Left cardiac atrium (tissue), 4 donors: ENCODE measurements at places on chromosomes 16 and 17.

- no peak for DNase-seq
These were observed 9.2 kb downstream of the C17orf67 start for GRCh38 chr17:56824503-56824902.

DNA sequence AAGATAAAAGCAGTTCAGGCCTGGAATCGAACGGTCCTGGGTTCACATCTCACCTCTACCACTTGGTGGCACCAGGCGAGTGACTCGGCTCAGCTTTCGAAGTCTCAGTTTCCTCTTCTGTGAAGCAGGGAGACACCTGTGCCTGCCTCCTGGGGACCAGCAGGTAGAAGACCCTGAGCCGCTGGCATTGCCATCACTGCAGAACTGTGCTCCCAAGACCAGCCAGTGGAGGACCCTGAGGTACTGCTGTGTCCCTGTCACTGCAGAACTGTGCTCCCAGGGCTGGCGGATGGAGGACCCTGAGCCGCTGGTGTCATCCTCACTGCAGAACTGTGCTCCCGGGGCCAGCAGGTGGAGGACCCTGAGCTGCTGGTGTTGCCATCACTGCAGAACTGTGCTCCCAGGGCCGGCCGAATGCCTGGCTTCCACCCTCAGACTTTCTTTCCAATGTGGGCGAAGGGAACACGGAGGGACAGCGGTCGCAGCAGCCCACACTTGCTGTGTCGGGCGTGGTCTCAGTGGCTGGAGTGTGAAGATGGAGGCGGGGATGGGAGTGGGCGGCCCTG is 8.7 kb upstream of the SLC7A5 start:
- DNase-seq: no peak

DNA sequence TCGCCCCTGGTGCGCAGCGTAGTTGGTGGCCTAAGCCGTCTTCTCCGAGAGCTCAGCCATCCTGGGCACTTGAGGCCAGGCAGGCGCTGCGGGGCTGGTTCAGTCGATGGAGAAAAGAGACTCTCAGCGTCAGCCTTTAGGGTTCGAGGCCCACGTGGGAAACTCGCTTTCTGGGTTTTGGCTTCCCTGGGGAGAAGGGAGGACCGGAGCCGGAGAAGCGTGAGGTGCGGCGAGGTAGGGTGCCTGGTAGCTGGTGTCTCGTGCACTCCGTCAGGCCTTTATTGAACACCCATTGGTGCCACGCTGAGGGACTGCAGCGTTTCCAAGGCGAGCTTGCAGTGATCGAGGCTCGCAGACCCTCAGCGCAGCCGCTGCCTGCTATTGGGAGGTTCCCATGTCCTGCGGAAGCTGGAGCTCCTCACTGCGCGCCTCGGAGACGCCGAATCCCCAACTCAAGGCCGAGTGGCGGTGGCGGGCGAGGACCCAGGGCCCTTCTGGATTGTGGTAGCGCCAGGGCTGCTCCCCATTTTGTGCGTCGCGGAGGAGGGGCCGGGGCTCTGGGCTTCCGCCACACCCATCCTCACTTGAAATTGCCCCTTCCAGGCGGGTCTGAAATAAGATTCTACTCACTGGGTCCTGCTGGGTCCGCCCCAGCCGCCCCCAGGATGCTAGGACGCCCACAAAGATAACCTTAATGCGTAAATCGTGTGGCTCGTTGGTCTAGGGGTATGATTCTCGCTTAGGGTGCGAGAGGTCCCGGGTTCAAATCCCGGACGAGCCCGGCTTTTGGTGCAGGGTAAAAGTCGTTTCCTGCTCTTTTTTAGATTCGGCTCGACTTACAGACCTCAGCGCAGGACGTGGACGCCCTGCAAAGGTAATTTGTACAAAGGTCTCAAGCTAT is 1.2 kb downstream of the OR1F1 start:
- DNase-seq: no peak

GRCh38 chr16:28538733-28539596 is at the start of gene NUPR1:
NUPR1 (minus strand) TSS chr16:28538974; CDS start chr16:28538907, 67 bp downstream.
- peak; percentile 95 for DNase-seq

GRCh38 chr17:56870081-56870651 is 36.2 kb downstream of the DGKE start:
- no peak for DNase-seq

DNA sequence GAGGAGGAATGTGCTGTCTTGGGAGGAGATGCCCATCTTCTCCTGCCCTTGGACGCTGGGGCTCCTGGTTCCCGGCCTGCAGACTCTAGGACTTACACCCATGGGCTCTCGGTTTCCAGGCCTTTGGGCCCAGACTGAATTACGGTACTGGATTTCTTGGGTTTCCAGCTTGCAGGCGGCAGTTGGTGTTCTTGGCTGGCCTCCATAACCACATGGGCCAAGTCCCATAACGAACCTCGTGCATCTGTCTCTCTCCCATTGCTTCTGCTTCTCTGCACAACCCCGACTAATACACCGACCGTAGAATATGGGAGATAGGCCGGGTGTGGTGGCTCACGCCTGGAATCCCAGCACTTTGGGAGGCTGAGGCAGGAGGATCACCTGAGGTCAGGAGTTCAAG is 162.6 kb downstream of the SDK2 start:
- DNase-seq: no peak

DNA sequence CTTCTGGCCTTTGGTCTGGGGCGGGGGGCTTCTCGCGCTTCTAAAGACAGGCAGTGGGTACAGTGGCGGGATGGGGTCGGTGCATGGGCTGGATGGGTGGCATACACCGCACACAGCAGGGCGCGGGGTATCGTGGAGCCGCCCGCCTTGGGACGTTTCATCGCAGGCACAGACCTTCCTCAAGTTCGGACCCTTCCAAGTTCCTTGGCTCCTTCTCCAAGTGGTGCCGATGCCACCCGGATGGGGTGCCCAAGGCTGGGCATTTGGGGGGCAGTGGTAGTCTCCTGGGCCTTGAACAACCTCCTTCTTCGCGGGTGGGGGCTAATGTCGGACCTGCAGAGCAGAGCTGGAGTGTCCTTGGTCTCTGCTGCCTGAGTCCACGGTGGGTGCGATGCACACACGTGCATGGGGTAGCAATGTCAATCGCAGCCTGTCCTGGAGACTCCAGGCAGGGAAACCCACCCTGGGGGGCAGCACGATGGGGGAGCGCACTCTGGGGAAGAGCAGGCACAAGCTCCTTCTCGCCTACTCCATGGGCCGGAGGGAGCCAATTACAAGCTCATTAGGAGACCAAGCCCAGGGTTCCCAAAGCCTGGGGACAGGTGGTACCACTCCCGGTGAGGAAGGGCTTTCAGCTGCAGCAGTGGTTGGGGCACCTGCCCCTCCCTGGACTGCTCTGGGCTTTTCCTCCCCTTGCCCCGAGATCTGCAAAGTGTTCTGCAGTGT is 686 bp upstream of the MTSS2 start:
- no peak for DNase-seq

DNA sequence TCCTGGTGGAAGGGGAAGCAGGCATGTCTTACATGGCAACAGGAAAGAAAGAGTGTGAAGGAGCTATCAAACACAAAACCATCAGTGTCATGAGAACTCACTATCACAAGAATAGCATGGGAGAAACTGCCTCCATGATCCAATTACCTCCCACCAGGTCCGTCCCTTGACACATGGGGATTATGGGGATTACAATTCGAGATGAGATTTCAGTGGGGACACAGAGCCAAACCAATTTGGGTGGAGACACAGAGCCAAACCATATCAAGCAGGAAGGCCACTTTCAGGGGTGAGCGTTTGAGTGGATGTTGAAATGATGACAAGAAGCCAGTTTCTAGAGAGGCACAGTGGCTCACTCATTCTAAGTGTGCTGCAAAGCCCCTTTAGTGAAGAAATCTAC is 143.8 kb downstream of the CPPED1 start:
- no peak for DNase-seq

- DNase-seq: no peak
These were observed 260.7 kb upstream of the FOXF1 start for GRCh38 chr16:86249631-86250030.

GRCh38 chr16:23408823-23409298 is 44.1 kb downstream of the COG7 start:
- DNase-seq: peak; percentile 58

DNA sequence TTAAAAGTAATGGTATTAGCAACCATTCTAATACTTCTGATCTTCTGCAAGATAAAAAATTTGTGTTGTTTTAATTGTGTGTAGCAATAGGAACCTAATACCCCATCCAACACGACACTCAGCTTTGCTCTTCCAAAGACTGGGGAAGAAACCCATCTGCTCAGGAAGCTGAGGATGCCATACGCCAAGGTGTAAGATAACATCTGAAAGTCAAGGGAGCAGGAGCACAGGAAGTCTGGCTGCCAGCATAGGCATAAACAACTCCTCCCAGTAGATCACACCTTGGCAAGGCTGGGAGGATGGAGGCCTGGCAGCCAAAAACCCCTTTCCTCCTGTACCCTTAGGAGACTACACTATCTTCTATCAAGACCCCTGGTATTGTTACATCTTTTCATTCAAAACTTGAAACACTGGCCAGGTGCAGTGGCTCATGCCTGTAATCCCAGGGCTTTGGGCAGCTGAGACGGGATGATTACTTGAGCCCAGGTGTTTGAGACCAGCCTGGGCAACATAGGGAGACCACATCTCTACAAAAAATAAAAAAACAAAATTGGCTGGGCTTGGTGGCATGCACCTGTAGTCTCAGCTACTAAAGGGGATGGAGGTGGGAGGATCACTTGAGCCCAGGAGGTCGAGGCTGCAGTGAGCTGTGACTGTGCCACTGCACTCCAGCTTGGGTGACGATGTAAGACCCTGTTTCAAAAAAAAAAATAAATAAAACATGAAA is 5.7 kb upstream of the SPHK1 start:
- no peak for DNase-seq

DNA sequence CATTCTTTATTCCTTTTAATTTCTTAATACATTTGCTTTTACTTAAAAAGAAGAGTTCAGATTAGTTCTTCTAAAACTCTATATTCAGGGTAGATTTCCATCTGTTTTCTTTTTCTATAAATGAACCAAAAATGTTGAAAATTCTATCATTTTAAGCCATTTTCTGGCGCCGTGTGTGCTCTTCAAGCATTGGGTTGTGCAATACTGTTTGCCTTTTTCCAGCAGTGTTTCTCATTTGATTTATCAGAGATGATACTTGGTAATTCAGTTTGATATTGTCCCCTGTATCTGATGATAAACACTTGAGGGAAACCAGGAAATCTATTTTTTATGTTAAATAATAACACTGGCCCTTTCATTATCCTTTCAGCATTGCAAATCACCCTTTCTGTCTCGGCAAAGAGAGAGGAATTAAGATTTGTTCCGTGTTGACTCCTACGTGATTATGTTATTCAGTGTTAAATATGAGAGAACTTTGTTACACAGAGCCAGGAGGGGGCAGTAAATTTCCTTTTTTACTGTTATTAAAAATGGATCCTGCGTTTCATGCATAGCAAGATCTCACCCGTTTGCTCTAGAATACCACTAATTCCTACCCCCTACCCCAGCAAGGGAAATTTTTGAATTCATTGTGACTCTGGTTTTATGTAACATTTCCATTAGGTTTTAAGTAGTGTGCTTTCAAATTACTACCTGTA is 606.9 kb upstream of the RBFOX1 start:
- no peak for DNase-seq

DNA sequence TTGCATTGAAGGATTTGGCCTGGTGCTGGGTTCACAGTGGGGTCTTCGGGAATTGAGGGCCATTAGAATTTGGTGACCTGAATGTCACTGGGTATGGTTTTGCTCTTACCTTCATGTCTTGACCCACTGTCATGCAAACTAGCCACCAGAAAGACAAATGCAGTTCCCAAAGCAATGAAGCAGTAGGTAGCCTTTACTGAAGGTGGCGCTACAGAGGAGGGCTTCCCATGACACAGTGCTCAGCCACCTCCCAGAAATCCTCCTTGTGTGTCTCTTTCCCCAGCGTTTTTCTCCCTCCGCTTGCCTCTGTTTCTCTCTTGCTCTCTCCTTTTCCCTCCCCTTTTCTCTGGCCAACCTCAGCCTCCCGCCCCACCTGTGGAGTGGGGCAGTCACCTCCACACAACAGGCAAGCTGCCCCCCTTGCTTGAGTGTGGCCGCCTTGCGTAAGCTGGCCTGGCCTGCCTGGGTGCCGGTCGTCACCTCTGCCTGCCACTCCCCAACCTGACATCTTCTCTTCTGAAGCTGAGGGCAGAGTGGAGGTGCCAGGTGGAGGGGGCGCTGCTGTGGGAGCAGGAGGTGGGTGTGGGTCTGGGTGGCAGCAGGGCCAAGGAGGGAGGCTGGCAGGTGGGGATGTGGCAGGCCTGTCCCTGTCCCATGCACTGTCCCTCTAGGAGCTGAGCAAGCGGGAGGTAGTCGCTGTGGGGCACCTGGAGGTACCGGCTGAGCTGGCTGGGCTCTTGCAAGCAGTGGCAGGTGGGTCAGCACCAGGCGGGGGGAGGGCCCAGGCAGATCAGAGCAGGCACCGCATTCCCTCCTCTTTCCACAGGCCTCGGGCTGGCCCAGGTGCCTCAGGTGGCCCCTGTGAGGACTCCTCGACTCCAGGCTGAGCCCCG is 34.7 kb downstream of the MYO15A start:
- DNase-seq: no peak

DNA sequence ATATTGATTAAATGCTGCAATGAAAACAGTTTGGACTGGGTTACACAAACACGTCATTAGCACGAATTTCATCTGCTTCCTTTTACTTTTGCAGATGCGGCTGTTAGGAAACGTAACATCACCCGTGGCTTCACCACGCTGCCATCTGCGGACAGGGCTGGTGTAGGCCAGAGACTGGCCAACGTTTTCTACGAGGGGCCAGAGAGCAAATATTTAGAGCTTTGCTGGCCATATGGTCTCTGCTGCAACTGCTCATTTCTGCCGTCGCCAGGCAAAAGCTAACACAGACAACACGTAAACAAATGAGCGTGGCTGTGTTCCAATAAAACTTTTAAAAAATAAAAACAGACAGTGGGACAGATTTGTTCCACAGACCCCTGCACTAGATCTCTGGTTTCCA is 96.6 kb downstream of the ENGASE start:
- DNase-seq: no peak

GRCh38 chr17:28552176-28552999 is at the start of gene UNC119:
UNC119 (minus strand) TSS chr17:28552624; CDS start chr17:28552557, 67 bp downstream.
- DNase-seq: peak; percentile 82

- DNase-seq: no peak
These were observed 15.0 kb upstream of the KREMEN2 start for GRCh38 chr16:2948807-2949704.
